ENCODE measurements at places on chromosomes 7 and 10.

- DNase-seq: no peak
These were observed 829.5 kb downstream of the REEP3 start for GRCh38 chr10:64350665-64351064.

DNA sequence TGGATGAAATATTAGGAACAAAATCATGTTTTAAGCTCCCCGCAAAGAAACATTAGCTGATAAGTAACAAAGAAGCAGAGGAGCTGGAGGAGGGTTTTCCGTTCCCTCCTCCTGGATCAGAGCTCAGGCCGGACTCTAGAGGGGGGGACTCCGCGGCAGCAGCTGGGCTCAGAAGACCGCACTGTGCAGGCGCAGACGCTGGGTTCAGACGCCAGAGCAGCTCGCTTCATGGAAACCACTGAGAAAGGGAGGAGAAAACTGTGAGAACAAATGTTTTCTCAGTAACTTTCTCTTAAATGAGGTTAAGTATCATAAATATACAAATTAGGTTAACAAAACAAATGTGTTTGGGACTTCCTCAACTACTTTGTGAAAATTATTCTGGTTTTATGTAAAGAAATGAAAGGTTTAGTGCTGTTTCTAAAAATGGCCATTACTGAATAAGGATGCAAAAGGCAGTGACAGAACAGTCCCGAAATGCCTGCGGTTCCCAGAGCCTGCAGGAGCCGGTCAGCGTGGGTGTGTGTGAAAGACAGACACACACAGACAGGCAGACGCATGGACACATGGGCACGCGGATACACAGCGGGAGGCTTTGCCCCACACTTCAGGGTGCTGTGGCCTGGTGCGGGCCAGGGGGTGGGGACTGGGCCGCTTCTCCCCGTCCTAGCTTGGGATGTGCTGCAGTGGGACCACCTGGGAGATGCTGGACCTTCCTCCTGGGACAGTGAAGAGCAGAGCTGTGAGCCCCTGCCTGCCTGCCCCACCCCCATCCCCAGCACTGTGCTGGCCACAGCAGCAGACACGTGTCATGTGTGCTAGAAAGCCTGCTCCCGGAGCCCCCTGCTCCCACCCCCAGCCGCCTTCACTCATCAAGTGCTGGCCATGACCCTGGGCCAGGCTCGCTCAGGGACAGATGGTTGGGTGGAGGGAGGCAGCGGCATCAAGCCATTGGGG lies 20.3 kb upstream of the ADGRA1 start:
- DNase-seq: no peak

GRCh38 chr7:405489-406211 lies 114.0 kb downstream of the PDGFA start:
- DNase-seq: no peak

GRCh38 chr10:30935078-30935477 lies 96.6 kb downstream of the ZNF438 start:
- no peak for DNase-seq

- no peak for DNase-seq
These were observed 658 bp downstream of the DMBT1 start for GRCh38 chr10:122561212-122561611.

DNA sequence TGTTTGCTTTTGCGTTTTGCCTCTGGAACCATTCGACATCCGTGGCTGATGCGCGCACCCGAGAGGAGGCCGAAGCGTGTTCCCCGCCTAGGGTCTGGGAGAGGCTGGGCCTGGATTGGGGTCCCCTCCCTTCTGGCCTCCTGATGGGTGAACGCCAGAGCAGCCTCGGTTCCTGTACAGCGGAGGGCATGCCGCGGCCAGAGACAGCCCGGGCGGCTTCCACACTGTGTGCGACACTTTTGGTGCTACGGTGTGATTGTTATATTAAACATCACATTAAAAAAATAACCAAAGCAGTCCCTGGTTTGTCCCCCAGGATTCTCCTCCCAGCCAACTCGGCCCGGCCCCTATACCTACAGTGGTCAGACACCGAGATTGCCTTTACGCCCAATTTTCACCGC lies 3.7 kb upstream of the HOXA7 start:
- peak; percentile 32 for DNase-seq
